Activated CD4-positive, alpha-beta memory T cell treated with anti-CD3 and anti-CD28 coated beads, Interleukin-2, amount 10 ng/mL, durations not matched to agents 7 days and 5 days (primary cell): ENCODE measurements at places on chromosomes 11 and 22.

DNA sequence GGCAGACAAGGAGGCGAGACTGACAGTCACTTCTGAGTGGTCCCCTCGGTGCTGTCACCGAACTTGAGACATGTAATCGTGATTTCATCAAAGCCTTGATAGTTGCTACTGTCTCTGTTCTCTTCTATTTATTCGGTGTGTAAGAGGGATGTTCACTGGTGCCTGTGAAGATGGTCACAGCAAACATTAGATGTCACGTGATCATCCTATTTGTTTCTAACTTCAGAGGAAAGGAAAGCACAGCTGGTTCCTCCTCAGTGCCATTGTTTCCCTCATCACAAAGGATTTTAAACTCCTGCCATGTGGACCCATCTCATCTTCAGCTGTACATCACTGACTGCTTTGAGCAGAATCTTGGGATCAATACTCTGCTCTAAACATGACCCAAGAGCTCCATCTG lies 73.1 kb upstream of the CLMP start:
- no peak for DNase-seq

DNA sequence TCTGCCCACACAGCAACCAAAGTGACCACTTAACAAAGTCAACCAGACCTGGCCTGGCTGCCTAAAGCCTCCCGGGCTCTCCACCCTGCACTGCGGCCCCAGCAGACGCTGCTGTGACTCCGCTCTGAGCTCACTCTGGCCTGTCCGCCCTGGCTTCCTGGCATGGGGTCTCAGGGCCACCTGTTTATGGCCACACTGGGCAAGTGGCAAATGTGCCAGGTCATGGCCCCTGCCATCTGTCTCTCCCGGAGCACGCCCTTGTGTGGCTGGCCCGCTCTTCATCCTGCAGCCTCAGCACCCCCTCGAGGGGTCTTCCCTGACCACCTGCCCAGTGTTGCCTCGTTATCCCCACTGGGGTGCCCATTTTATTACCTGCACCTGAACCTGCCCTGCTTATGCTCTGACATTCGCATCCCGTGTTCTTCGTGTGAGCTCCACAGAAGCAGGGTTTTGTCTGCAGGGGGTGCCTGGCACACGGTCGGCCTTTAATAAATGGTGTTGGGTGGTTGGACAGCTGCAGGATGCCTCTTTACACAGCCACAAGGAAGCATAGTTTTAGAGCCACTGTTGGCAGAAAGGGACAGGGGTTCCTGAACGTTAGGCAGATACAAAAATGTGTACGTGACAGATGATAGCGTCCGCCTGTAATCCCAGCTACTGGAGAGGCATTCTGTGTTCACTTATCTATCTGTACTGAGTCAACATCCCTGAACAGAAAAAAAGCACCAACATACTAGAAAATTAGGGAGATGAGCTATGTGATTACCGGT lies 785.6 kb downstream of the TBC1D22A start:
- DNase-seq, result no peak

- no peak for DNase-seq
Measured at GRCh38 chr11:69971741-69972140, 106.4 kb upstream of the ANO1 start.

DNA sequence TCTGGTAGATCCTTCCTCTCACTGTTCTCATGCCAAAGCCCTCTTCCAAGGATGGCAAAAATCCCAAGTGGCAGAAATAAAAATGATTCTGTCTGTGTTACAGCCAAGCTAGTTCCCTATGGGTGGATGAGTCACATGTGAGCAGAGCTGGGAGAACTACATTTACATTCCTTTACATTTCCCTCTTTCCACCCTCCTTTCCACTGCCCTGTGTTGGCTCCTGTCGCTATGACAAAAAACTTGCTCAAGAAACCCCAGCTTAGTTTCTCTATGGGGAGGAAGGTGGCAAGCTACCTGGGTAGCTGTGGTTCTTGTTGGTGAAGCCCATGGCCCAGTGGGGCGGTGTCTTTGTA lies 10.2 kb upstream of the DDB2 start:
- DNase-seq, result no peak

DNA sequence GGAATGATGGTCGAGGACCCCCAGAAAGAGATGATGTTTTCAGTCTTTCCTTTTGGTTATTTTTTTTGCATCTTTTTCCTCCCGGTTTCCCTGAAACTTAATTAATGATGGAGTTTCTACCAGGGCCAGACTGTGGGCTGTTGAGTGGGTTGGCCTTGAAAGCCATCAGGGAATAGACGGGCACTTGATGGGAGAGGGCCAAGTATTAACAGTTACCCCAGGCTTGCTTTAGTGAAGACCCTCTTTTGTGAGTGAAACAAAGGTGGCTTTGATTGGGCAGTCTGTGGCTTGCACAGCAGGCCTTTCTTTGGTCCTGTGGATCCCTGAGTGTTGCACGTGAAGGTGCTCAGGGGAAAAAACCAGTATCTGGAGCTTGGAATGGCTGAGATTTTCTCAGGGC lies 56.9 kb downstream of the AMOTL1 start:
- DNase-seq, result no peak

GRCh38 chr11:30652801-30653200 lies 66.6 kb upstream of the MPPED2 start:
- DNase-seq, result no peak

GRCh38 chr11:33684003-33684706 lies 16.5 kb downstream of the C11orf91 start:
- no peak for DNase-seq

DNA sequence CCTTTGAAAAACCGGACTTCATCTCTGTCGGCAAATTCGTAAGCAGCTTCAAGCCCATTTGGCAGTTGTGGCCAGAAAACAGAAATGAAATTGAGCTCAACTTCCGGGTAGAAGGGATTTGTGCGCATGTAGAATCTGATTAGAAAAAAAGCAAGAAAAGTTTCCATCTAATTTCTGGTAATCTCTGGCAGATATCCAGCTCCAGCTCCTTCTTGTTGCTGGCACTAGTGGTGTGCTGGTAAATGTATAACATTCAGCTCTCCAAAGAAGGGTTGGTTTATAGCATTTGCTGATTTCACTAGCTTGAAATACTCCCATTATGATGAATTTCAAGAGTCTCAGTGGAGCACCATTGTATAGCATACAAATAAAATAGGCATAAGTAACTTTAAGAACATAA lies 5.4 kb downstream of the MMP1 start:
- no peak for DNase-seq

GRCh38 chr11:11349870-11350337 lies 3.1 kb downstream of the CSNK2A3 start:
- no peak for DNase-seq

DNA sequence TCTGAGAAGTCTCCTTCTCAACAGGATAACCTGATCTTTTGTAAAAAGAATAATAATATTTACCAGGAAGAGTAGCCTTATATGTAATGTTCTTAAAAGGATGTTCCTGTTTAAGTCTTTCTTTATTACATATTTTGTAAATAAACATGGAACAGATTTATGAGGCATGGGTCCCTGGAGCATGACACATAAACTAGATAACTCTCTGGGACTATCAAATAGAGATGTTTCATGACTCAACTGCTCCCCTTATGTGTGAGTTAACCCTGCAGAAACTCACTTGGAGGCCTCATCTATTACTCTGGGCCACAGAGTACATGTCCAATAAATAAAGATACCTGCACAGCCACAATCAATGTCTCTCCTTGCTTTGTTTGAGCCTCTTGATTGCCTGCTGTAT lies 64.6 kb downstream of the GDPD4 start:
- DNase-seq, result no peak
